ENCODE measurements at places on chromosomes 2 and 18.

DNA sequence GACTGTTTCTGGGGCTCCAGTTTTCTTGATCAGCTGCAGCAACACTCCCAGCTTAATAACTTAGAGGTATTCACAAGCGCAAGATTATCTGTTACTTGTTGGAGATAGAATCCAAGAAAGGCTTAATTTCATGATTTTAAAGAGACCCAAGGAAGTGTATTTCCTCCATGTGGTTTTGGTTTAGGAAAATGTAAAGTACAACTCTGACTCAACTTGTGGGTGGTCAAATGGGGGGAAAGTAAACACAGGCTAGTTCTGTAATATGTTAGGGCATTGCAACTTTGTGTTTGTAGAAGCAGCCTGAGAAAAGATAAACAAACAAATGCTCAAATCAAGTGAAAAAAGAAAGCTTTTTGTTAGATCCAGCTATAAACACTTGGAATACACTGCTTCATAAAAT is 90.1 kb upstream of the COL3A1 start:
- no peak for DNase-seq

- DNase-seq = no peak
Measured at GRCh38 chr2:121408641-121409040, 122.0 kb upstream of the RNU4ATAC start.

GRCh38 chr2:212953170-212953920 is 198.1 kb downstream of the IKZF2 start:
- DNase-seq = peak; percentile 32

DNA sequence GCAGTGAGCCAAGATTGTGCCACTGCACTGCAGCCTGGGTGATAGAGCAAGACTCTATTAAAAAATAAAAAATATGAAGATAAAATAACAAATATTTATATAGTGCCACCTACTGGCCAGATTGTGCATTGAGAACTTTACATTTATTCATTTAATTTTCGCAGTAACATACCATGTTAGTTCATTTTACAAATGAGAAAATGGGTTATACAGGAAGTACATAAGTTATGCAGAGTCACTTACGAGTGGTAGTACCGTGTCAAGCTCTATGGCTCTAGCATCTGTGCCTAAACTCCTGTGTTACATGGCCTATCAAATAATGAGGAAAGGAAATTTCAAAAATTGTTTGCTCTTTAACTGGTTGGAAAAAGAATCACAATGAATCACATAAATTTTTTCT is 27.9 kb downstream of the RIF1 start:
- no peak for DNase-seq

- DNase-seq = no peak
Measured at GRCh38 chr2:176082824-176083751, 674 bp downstream of the EVX2 start.

DNA sequence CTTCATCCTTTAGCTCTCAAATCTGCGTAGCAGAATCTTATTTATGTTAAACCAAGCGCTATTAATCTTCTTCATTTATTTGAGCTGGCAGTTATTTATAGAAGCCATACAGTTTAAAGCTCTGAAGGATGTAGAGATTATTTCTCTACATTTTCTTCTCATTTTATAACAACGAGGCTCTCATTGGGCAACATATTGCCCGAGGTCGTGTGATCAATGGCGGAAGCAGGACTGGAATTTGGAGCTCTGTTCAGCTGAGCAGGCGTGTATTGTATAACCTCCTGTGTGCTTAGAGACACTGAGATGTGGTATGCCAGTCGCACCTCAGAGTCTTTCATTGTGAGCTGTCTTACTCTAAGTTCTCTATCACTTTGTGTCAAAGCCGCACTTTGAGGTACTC is 17.5 kb upstream of the DRC1 start:
- no peak for DNase-seq

GRCh38 chr2:54553775-54554174 is 97.6 kb downstream of the SPTBN1 start:
- DNase-seq = no peak

- no peak for DNase-seq
Measured at GRCh38 chr18:31652357-31652756, 32.0 kb downstream of the B4GALT6 start.

DNA sequence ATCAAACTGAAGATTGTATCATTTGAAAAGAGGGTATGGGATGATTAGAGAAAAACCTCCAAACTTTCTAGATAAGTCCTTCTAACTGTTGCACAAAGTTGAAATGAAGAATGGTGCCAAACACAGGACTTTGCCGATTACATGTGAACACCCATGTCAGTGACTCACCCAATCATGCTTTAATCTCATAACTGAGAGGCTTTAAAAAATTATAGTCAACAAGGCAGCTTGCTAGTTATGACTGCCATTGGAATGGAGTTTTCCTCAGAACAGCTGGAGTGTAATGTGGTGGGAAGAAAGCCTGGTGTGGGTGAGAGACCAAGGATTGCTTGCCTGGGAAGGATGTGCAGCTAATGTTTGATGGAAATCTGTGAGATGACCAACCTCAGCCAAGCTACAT is 98.2 kb upstream of the ALPP start:
- DNase-seq = no peak
